ENCODE measurements at places on chromosomes 12 and 14.
A peak's percentile ranks its signal among the peaks of the same experiment; 100 is the strongest.

DNA sequence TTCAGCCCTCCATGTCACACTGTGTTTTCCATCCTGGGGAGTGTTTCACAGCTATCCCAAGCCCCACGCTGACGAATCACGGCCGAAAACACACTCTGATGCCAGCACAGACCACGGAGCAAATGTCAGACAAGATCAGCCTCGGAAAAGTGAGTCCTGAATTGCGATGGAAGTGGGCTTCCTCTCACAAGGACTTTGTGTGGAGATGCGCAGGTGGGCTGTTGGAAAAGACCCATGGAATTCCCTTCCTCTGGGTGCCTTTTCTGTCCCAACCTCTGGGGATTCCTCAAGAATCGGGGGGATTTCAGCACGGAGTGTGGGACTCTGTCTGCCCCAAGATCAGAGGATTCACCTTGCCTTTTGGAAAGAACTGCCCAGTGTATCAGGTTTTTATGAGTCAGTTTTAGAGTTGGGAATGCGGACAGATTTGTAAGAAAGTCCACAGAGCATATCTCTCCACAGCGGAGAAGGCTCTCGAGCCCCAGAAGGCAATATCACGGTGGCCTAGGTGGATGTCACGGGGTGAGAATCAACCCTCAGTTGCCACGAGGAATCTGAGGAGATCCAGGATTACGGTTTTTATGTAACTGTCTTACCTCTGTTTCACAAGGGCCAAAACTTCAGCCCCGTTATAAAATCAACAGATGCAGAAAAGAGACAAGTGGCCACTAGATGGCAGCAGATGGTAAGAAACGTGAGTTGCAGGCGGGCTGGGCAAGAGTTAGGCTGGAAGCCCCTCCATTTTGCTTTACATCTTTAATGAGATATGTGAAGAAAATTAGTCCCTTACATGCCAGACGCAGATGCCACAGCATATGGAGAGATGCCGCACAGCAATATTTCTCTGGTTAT, 201.9 kb downstream of the DAD1 start:
- DNase-seq, result peak; percentile 88

GRCh38 chr12:100612606-100613005, 39.1 kb downstream of the GAS2L3 start:
- no peak for DNase-seq

GRCh38 chr14:59313144-59313651, 124.7 kb downstream of the DAAM1 start:
- DNase-seq, result no peak

- DNase-seq, result no peak
Measured at GRCh38 chr14:58078471-58078870, 73.5 kb downstream of the ARMH4 start.

- DNase-seq, result no peak
Measured at GRCh38 chr12:56389412-56389811, 26.8 kb upstream of the APOF start.

DNA sequence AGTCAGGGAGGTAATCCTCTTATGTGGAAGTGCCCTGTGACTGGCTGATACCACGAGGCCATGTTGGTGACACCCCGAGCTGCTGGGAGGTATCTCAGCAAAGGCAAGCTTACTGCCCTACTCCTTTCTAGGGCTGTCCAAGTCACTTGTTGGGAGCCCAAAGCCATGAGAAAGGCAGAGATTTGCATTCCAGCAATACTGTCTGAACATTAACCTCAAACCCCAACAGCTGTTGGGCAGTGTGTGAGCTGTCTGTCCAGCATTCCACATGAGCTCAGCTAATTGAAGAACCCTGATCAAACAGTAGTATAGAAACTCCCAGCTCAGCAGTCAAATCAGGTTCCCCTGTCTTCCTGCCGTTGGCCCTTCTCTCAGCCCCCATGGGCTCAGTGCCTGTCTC, 9.2 kb downstream of the ABHD4 start:
- DNase-seq, result no peak

- DNase-seq, result no peak
Measured at GRCh38 chr14:75439989-75440388, 12.2 kb downstream of the JDP2 start.

DNA sequence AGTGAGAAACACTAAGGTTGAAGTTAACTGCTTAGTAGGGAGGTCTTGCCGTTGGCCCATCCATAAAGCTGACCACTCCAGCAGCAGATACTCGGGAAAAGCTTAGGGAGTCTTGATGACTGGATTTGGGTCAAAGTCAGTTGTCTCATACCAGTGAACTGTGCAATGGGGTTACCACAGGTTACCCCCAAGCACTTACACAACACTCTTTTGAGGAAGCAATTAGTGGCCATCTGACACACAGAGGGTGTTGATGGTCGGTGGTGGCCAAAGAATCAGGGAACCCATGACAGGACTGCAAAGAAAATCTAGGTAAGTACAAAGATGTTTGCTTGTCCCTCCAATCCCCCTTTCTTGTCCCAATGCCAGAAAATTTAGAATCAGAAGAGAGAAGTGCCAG, 410.2 kb downstream of the APAF1 start:
- peak; percentile 20 for DNase-seq

DNA sequence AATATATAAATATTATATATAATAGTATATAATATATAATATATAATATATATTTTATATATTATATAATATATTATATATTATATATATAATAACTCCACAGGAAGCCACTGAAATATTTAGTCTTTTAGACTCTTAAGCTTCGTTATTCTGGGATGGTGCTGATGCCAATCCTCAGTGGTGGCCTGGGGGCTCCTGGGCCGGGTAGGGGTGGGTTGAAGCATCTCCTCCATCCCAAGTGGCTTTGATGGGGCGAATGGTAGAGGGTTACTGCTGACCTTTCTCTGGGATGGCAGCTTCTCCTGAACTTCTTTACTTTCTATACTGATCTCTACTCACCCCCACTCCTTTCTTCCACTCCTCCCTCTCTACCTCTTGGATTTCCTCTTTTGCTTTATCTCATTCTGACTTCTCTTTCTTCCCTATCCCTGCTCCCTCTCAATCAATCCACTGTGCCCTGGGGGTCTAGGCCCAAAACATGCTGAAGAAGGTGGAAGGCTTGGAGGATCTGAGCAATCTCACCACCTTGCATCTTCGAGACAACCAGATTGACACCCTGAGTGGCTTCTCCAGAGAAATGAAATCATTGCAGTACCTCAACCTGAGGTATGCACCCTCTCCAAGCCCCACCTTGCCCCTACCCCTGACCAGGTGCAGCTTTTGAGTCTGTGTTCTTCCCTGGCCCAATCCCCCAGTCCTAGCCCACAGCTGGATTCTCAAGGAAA, 4.8 kb upstream of the ENO2 start:
- no peak for DNase-seq

DNA sequence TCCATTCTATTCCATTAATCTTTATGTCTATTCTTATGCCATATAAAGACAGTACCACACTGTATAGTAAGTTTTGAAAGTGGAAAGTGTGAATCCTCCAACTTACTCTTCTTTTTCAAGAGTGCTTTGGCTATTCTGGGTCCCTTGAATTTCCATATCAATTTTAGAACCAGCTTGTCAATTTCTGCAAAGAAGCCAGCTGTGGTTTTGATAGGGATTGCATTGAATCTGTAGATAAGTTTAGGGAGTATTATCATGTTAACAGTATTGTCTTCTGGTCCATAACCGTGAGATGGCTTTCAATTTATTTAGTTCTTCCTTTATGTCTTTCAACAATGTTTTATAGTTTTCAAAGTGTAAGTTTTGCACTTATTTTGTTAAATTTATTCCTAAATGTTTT, 34.2 kb upstream of the GCH1 start:
- DNase-seq, result no peak

GRCh38 chr12:53286448-53286847, 8.9 kb upstream of the PFDN5 start:
- no peak for DNase-seq

- no peak for DNase-seq
Measured at GRCh38 chr14:104970231-104971068, 7.7 kb downstream of the AHNAK2 start.

- no peak for DNase-seq
Measured at GRCh38 chr12:105294161-105294560, 36.3 kb upstream of the C12orf75 start.

DNA sequence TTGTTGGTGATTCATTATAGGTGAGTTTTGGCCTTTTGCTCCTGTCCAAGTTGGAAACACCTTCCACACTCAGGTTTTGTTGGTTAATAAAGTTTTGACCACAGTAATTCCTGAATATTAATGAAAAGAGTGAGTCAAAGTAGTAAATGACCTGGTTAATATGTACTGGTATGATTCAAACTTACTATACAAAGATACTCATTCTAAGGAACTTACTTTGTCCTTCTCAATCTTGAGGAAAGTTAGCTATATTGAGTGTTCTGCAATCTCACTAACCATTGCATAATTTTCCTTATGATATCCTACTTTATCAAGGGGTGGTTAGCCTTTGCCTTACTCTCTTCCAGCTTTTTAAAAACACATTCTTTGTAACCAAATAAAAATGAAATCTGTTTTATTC, 20.9 kb upstream of the HECTD1 start:
- DNase-seq, result peak; percentile 34

- no peak for DNase-seq
Measured at GRCh38 chr14:84181072-84181471, 1348.9 kb upstream of the FLRT2 start.

DNA sequence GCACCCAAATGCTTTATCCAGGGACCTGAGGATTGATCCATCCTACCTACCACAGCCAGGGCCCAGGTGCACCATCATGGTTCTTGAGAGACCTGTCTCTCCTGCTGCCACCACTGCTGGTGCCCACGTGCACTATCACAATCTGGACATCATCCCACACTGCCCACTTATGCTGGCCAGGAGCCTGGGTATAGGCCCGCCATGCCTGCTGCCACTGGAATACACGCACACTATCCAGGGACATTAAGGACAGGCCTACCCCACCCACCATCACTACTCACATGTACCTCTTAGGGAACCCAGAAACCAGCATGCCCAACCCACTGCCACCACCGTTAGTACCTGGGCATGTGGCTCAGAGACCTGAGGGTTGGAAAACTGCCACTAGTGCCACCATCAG, 207.7 kb downstream of the NELL2 start:
- no peak for DNase-seq

DNA sequence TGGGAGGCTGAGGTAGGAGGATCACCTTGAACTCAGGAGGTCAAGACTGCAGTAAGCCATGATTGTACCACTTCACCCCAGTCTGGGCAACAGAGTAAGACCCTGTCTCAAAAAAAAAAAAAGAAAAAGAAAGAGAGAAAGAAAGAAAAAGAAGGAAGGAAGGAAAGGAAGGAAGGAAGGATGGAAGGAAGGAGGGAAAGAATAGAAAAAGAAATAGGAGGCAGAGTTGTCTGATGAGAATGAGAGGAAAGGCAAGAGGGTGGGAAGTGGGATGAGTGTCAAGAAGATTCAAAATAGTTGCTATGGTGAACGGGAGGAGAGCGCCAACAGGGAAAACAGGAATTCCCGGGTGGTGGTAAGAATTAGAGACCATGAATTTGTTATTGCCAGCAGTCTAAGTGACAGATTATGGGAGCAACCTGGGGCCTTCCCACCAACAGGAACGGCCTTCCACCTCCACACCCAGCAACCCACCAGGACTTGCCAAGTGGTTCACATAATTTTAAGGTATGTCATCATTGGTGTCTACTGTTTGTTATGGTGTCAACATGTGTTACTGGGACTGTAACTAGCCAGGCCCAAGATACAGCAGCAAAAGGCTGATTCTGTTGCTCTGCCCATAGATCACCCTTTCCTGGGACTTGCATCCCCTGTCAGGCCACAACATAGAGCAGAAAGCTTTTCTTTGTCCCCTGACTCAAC, 36.1 kb upstream of the C12orf76 start:
- no peak for DNase-seq

- DNase-seq, result no peak
Measured at GRCh38 chr12:78864870-78865463, 393 bp downstream of the SYT1 start.

- no peak for DNase-seq
Measured at GRCh38 chr12:119283310-119283709, 51.2 kb upstream of the CCDC60 start.

GRCh38 chr14:60963761-60964160, 17.1 kb downstream of the TRMT5 start:
- DNase-seq, result no peak

GRCh38 chr12:58967561-58967960, 47.3 kb upstream of the LRIG3 start:
- DNase-seq, result no peak

DNA sequence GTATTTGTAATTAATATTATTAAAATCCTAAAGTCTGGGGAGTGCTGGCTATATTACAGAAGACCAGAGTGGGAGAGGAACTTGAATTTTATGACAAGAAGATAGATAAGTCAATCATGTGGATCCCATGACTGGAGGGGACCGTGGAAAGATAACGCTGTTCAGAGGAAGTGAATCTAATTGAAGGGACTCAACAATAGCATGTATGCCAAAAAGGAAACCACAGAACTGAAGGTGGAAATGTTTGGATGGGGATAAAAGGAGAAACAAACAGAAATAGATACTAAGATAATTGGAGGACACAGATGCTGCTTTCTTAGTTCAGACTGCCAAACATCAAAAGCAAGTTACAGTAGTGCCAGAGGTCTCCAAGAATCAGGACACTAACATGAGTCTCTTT, 21.1 kb downstream of the OR6J1 start:
- peak; percentile 20 for DNase-seq

- DNase-seq, result no peak
Measured at GRCh38 chr14:104359301-104359968, 220.1 kb upstream of the C14orf180 start.

GRCh38 chr12:75722714-75723200, 211.3 kb upstream of the KRR1 start:
- DNase-seq, result peak; percentile 91

- no peak for DNase-seq
Measured at GRCh38 chr14:100131181-100131580, 28.3 kb downstream of the DEGS2 start.

GRCh38 chr12:122036153-122036552, 14.5 kb downstream of the BCL7A start:
- no peak for DNase-seq

GRCh38 chr14:90726656-90727055, 89.6 kb downstream of the TTC7B start:
- DNase-seq, result no peak

DNA sequence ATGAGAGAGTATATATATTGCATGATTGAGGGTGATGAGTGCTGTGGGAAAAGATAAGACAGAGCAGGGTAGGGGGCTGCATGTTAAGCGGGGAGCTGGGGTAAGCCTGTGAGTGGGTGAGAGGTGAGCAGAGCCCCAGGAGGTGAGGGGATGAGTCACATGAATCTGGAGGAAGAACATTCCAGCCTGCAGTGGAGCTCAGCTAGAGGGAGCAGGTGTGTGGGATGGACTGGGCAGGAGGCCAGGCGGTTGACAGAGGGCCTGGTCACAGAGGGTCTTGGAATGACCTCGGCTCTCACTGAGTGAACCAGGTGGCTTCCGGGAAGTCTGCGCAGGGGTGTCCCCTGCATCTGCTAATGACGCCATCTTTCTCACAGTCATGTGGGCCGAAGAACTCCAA, 44.4 kb downstream of the GIT2 start:
- no peak for DNase-seq

Measured in NB4 (cell line).